CD4-positive, alpha-beta T cell treated with Interleukin-12 subunit alpha and Interleukin-12 subunit beta, for 1 hour (primary cell): ENCODE measurements at places on chromosomes 11 and 22.

GRCh38 chr11:117580866-117581265 is 216.2 kb downstream of the DSCAML1 start:
- DNase-seq = no peak

GRCh38 chr11:64745521-64746328 is 1.8 kb upstream of the RASGRP2 start:
- peak; percentile 85 for DNase-seq

DNA sequence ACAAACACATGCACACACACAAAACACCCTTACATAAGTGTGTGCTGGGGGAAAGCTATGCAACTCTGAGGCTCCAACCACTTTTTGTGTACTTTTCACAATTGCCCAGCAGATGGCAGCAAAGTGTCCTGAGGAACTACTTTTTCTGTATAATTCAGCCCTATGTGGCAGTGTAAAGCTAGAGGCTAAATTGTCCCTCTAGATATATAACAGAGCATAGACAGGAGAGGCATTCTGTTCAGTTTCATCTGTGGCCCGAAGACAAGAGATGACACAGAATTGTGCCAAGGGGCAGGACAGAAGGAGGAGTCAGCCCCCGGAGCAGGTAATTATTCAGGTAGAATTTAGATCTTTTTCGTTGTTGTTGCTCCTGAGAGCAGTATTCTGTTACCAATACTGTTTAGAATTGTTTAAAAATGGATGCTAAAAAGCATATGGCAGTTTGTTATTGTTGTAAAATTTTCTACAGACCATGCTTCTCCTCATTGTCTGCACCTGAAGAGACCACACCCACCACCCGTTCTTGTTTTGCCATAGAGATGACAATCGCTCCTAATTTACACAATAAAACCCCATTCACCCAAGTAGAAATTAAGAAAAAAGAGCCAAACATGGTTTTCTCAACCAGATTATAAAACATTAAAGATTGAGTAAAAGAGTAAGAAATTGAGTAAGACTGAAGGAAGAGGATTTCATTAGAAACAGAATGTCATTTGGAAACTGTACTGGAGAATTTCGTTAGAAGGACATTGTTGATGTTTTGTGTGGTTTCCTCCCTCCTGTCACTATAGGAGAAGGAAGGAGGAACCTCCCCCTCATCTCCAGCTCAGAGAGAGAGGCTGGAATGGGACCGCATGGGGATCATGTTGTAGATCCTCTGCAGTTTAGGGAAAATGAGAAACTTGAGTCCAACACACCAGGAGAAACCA is 14.5 kb upstream of the MS4A7 start:
- peak; percentile 63 for DNase-seq

GRCh38 chr11:27705873-27706820 is 5.9 kb upstream of the BDNF start:
- no peak for DNase-seq

DNA sequence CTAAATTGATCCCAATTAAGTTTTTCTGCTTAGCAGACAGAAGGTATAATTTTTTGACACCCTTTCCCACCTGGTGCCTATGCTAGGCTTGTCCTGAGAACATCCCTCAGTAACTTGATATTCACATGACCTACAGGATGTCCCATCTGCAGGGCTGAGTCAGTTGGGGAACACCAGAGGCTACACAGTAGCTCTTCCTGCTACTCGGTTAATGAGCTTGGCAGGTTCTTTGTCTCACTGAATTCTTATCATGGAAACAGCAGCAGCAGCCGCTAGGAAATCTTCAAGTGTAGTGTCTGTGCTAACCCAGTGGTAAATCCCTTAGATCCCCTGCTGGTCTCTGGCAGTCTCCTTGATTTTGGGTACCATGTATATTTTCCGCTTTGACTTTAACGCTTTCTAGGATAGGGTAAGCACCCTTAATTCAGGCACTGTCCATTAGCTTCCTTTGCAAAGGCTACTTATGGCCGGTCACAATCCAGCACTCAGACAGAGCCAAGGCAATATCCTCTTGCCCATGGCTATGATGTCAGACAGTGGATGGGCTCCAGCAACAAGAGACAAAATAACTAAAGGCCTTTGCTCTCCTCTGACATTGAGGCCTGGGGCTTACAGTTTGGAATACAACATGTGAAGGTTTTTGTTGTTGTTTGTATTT is 8.5 kb downstream of the MRPL16 start:
- no peak for DNase-seq

DNA sequence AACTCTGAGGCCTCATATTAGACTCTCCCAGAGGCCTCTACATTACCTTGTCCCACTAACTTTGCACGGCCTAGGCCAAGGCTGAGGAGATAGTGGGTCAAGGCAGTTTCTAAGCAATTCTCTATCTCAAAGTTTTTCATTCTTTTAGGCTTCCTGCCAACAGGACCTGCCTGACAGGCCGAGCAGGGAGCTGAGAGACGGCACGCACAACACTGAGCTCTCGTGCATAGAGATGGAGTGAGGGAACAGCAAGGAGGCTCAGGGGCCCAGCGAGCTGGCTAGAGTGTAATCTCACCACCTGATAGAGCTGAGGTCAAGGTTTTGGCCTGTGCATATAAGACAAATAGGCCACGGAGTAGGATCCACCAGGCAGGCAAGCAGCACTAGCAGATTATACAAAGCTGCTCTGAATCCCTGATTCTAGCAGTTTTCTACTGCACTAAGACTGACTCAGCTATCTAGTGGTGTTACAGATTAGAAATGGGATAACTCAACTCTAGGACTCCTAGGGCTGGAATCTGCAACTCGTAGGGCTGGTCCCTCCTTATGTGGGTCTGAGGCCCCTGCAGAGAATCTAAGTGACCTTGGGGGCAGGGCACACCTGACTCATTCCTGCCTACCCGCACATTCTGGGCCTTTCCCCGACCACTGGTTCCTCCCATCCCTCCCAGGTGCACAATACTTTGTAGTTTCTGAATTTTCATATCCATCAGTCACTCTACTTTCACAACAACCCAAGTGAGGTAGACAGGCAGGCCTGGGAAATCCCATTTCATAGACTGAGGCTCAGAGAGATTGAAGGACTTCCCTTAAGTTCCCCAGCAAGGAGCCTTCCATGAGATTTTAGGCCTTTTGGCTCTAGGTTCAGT is 1.7 kb downstream of the CYB5R2 start:
- no peak for DNase-seq

- DNase-seq = no peak
Observed at GRCh38 chr11:133011604-133012003, 520.7 kb downstream of the OPCML start.

GRCh38 chr11:119367661-119368120 is 13.8 kb downstream of the USP2 start:
- no peak for DNase-seq

DNA sequence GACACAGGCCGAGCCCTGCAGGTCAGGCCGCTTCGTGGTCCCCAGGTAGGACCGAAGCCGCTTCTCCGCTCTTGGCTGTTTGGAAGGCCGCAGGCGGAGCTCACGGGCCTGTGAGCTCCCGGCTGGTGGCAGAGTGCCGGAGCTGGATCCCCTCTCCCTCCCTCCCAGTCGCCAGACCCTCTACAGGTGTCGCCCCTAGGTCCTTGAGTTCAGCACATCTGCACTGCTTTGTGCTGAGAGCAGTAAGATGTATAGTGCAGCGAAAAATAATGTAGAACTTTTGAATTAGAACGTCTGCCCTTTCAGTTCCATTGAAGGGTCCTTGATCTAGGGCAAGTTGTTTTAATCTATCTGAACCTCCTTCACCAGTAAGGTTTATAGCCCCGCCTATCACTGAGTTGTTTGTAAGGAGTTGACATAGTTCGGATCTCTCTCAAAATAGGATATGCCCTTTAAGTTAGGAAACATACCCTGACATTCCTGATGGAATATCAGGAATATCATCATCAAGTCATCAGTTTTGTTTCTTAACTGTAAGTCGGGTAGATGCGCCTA is 419 bp downstream of the ANKRD49 start:
- no peak for DNase-seq

DNA sequence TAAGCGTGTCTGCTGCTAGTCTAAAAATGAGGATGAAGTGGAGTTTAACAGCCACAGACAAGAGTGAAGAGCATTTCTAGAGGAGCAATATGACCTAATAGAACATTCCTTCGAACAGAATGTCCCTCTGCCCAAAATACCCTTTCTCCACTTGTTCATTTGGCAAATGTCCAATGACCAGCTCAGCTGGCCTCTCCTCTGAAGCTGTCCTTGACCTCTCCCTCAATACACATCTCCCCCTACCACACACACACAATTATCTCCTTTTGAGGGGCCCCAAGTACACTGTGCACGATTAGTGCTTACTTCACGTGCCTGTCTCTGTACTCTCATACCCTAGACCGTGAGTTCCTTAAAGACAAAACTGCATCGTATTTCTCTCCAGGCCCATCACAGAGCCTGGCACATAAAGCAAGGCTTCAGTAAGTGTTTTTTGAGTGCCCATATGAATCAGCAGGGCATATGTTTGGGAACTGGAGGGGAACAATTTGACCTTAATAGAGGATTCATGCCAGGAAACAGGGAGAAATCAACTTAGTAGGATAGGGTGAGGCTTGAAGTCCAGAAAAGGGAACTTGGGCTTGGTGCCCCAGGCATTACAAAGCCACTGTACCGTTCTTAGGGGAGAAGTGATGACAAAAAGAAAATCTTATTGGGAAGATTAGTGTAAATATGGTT is 18.1 kb upstream of the NCAM1 start:
- DNase-seq = no peak

DNA sequence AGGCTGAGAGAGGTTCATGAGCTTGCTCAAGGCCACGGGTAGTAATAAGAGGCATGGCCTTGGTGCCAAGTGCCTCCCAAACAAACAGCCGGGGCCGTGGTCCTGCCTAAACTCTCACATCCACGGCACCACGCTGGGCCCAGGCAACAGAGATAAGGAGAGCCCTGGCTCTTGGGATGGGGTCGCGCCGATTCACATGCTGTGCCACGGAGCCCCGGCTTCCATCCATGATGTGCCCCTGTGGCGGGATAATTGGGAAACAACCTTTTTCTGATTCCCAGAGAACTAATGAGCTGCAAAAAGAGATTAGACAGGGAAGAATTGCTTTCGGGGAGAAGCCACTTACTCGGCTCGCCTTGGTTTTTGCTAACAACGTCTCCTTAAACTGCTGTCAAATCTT is 22.0 kb downstream of the TP53AIP1 start:
- no peak for DNase-seq

DNA sequence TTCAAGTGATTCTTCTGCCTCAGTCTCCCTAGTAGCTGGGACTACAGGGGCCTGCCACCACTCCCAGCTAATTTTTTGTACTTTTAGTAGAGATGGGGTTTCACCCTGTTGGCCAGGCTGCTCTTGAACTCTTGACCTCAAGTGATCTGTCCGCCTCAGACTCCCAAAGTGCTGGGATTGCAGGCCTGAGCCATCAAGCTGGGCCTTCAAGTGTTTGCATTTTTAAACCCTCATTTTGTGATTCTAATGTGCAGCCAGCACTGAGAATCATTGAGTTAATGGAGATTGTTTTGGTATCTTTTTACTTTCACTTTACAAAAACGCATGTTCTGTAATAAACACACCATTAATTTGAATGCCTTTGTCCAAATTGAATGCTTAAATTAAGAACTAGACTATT is 3.4 kb downstream of the TYR start:
- no peak for DNase-seq

DNA sequence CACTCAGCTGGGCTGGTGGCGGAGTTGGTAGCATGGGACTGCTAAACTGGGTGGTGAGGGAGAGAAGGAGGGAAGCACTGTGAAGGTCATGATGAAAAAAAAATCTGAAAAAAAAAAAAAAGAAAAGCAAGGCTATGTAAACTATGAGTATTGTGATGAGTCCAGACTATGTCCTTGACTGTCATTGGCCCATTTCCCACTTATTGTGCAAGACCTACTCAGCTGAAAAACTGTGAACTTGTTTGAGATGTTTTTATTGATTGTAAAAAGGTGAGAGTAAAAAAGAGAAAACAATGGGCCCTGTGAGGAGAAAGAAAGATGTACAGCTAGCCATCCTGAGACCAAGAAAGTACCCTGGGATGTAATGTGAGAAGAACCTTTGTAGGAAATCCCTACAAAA is 798.4 kb upstream of the TENM4 start:
- DNase-seq = no peak

DNA sequence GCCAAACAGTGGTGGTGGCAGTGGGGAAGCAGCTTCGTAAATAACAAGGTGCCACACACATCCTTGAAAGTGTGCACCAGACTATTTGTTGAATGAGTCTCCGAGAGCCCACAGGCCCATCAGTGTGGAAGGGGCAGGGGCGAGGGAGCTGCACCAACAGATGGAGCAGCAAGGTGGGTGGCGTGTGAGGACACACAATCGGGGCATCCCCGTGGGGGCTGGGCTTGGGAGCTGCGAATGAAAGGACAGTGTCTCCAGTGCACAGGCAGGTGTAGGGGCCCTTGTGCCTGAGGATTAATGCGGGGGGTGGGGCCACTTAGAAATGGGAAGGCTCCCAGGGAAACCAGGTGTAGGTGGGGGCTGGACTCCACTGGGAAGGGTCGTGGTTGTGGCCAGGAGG is 2.8 kb downstream of the NRXN2 start:
- DNase-seq = no peak

DNA sequence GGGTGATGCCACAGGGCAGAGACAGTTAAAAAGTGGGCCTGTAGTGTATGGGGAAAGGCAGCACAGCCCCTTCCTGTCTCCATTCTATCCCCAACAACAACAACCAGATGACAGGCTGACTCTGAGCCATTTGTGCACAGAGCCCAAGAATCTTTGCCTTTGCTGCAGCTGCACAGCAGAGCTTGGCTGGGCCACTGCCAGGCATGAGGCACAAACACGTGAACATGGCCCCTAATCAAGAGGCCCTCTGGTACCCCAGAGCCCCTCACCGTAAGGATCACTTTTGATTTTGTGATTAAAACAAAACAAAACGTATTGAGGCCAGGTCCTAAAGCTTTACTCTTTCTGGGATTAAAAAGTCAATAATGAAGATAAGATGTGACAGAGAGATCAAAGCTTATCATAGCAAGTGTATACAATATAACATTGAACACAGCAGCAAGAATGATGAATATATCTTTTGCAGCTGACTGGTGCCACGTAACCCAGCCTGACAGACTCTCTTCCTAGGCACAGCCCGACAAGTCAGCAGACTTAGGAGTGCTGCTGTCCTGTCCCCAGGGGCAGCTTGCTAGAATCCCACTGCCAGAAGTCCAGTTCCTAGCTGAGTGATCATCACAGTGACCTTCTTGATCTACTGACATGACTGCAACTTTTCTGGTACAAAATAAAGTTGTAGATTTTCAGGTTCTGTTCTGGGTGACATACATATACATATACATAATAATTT is 117.8 kb downstream of the SERGEF start:
- no peak for DNase-seq

DNA sequence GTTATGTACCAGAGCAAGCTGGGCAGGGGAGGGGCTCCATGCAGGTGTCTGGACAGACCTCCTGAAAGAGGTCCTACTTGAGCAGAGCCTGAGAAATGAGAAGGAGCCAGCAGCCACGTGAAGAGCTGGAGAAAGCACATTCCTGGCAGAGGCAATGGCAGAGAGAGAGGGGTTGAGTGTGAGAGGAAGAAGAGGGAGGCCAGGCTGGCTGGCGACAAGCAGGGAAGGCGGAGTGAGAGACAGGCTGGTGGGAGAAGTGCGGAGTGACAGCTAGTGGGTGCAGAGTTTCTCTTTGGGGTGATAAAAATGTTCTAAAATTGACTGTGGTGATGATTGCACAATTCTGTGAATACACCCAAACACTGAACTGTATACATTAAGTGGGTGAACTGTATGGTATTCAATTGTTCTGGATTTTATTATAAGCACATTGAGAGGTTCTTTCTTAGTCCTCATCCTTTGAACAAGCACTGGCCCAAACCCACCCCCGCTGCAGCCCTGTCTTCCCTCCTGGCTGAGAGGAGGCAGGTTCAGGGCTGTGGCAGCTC is 29.4 kb downstream of the RPL27A start:
- DNase-seq = no peak
